ENCODE measurements at places on chromosomes 16 and 17. TPM values are rescaled to one million over a fixed set of nuclear protein-coding genes. Genes with fewer than 3 reads are reported as not detected.

DNA sequence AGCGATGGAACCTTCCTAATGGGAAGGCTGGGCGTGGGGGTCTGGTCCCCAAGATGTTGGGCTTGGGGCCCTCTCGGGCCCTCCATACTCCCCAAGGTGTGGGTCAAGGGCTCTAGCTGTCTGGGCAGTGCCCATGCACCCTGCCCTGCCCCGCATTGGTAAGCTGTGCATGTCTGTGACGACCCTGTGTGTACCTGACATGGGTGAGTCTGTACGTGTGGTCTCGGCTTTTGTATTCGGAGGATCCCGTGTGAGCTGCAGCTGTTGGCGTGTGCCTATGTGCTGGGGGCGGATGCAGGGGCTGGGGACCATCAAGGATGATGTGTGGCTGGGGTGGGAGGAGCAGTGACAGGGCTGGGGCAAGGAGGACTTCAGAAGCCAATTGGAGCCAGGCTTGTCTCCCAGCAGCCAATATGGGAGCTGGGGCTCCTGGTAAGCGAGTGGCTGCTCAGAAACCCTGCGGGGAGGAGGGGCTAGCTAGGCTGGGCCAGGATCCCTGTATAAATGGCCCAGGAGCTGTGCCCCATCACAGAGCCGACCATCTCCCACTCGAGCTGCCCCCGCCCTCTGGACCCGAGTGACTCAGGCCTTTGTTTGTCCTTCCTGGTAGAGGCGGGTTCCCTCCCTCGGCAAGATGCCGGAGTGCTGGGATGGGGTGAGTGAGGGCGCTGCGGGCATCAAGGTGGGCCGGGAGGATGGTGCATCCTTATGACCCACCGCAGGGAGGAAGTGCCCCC lies at the start of gene NDRG4:
Gene NDRG4, plus strand, starts transcription at position 529 of the 737 bp plus-strand sequence. Its CDS starts 106 bp downstream, at position 635.
- no peak for DNase-seq

DNA sequence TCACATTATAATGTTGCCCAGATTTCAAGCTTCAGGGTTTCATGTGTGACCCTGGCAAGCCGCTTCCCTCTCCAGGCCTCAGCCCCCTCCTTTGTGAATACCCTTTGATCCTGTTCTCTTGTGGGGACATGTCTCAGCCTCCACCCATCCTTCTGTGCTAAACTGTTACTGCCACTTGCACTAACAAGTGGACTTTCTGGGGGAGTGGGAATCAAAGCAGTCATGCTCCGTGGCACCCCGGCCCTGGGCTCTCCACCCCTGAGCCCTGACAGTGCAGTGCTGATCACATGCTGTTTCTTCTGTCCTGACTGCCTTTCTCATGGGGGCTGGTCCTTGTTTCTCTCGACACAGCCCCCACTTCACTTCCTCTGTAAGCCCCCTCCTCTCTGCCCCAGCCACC lies 9.7 kb upstream of the DCAF7 start:
- DNase-seq = no peak

DNA sequence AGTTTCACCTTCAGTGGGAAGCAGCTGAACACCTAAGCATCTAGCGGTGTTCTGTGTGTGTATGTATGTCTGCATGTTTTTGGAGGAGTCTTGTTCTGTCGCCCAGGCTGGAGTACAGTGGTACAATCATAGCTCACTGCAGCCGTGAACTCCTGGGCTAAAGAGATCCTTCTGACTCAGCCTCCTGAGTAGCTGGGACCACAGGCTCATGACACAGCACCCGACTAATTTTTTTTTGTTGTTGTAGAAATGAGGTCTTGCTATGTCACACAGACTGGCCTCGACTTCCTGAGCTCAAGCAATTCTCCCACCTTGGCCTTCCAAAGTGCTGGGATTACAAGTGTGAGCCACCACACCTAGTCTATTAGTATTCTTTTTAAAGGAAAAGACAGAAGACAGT lies 30.2 kb upstream of the FAAP100 start:
- no peak for DNase-seq

DNA sequence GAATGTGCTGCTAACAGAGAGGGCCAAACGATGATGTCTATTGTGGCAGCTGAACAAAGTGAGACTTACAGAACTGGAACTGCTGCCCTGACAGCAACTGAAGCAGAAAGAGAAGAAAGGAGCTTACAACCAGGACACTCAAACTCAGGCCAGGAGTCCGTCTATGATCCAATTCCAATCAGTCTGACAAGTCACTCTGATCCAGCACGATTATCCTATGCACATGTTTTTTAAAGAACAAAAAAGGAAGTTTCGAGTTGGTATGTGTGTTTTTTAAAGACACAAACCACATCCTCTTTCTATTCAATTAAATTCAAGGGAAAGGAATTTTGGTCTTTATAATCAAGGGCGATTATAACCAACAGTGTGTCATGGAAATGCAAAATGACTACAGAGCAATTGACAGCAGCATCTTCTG lies 42.4 kb upstream of the MTMR4 start:
- DNase-seq = no peak

- no peak for DNase-seq
Measured at GRCh38 chr16:16073891-16074881, 124.8 kb downstream of the ABCC1 start.

GRCh38 chr17:45130681-45131615 lies 1.4 kb downstream of the PLCD3 start:
- DNase-seq = no peak

DNA sequence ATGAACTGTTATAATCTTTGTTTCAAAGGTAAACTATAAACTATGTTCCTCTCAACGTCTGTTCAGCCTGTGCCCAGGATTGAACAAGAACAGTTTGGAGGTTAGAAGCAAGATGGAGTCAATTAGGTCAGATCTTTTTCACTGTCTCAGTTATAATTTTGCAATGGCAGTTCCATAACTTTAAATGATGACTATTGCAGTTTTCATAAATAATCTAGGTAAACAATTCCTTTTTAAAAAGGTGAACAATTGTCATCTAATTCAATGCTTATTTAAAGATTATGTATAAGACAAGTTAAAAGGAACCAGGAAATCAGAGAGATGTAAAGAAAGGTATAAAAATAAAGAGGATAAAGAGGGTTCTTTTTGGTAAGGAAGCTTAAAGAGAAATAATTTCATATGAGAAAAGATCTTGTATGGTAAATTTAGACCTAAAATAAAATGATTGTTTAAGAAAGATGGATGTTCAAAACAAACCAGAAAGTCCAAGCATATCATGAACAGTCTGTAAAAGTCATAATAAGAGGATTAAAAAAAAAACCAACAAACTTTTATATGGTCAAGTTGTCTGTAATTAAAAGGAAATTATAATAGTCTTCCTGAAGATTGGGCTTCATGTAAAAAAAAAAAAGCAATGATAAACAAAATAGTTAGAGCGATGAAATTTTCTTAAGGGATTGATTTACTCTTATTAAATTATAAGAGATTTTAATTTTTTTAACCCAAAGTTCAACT lies 6.1 kb downstream of the KRTAP4-9 start:
- no peak for DNase-seq

GRCh38 chr17:65589321-65589720 lies 27.9 kb upstream of the AXIN2 start:
- DNase-seq = no peak

DNA sequence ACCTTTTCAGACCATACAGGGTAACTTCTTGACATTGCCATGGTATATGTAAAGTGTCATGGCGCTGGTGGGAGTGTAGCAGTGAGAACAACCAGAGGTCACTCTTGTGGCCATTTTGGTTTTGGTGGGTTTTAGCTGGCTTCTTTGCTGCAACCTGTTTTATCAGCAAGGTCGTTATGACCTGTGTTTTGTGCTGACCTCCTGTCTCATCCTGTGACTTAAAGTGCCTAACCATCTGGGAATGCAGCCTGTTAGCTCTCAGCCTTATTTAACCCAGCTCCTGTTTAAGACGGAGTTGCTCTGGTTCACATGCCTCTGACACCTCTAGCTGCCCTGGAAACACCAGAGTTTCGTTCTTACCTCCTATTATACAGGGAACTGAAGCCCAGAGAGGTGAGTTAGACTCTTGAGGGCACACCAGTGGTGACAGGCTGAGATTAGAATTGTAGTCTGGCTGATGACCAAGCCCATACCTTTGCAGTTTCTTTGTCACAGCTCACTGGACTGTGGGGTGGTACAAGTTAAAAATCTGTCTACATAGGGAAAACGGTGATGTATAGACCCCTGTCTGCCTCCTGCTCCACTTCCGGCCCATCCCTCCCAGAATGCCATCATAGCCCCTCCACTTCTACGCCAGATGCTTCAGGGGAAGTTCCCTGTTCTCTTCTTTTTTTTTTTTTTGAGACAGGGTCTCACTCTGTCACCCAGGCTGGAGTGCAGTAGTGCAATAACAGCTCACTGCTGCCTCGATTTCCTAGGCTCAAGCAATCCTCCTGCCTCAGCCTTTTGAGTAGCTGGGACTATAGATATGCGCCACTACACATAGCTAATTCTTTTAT lies 21.0 kb downstream of the KSR1 start:
- DNase-seq = no peak

- DNase-seq = no peak
Measured at GRCh38 chr17:64099543-64099942, 30.4 kb downstream of the ERN1 start.

MMP25 gene
- total RNA-seq = 1.6 TPM

QPRT gene
- total RNA-seq = 1.5 TPM

GRCh38 chr16:62712566-62712965 lies 676.3 kb upstream of the CDH8 start:
- DNase-seq = no peak

DNA sequence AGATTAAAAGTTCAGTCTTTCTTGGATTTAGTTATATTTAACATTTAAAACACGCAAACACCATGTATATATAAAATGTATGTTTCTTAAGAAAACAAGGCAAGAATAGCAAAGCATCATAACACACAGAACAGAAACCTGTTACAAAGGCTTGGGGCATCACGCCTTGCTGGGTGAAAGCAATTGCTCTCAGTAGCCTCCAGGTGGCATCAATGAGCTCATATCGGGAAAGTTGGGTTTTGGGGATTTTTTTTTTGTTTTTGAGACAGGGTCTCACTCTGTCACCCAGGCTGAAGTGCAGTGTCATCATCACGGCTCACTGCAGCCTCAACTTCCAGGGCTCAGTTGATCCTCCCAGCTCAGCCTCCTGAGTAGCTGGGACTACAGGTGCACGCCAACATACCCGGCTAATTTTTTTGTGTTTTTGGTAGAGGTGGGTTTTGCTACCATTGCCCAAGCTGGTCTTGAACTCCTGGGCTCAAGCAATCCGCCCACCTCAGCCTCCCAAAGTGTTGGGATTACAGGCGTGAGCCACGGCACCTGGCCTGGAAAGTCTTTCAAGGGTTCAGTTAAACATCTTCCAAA lies 56.9 kb downstream of the CYB5D2 start:
- no peak for DNase-seq

DNA sequence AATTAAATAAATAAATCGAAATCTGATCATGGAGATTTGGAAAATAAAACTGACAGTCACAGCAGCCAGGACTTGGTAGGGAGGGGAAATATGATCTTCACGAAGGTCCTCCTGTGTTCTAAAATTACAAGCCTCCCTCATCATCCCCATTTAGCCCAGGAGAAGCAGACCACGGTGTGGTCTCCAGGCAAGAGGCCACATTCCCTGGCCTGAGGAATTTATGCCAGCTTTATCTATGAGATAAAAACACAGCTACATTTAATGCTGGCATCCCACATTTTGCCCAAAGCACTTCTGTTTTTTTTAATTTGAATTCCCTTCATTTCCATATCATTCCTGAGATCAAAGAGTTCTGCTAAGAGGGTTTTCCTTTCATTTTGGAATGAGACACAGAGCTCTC lies 43.2 kb downstream of the ABCC12 start:
- DNase-seq = no peak

DNA sequence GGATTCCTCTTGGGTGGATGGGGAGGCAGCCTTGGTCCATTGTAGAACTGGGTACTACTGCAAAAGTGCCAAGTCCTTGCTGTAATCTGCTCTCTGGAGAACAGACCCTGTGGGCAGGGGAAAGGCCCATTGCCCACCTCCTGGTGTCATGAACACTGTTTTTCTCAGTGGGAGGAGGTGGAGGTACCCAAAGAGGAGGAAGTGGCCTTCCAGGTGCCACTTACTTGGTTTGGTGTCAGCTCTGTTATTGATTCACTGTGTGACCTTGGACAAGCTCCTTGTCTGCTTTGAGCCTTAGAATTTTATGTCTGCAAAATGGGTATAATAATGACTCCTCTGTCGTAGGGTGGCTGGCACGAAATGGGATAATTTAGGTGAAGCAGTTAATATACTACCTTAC lies 55.8 kb downstream of the PLCG2 start:
- no peak for DNase-seq

DNA sequence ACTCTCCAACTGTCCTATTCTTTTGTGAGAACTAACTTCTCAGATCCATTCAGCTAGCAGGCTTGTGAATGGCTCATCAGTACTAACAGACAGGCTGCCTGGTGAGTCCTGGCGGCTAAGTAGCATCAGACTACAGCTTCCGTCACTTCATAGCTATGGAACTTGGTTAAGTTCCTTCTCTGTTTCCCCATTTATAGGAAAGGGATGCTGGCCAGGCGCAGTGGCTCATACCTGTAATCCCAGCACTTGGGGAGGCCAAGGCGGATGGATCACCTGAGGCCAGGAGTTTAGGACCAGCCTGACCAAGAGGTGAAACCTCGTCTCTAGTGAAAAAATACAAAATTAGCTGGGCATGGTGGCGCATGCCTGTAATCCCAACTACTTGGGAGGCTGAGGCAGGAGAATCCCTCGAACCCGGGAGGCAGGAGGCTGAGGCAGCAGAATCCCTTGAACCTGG lies 49.9 kb upstream of the TANGO6 start:
- DNase-seq = no peak

- no peak for DNase-seq
Measured at GRCh38 chr17:5832886-5833285, 237.3 kb upstream of the WSCD1 start.

Measured in T-cell (primary cell).